Right ventricle myocardium inferior (tissue), 1 donor: ENCODE measurements at places on chromosomes 13 and 19.

DNA sequence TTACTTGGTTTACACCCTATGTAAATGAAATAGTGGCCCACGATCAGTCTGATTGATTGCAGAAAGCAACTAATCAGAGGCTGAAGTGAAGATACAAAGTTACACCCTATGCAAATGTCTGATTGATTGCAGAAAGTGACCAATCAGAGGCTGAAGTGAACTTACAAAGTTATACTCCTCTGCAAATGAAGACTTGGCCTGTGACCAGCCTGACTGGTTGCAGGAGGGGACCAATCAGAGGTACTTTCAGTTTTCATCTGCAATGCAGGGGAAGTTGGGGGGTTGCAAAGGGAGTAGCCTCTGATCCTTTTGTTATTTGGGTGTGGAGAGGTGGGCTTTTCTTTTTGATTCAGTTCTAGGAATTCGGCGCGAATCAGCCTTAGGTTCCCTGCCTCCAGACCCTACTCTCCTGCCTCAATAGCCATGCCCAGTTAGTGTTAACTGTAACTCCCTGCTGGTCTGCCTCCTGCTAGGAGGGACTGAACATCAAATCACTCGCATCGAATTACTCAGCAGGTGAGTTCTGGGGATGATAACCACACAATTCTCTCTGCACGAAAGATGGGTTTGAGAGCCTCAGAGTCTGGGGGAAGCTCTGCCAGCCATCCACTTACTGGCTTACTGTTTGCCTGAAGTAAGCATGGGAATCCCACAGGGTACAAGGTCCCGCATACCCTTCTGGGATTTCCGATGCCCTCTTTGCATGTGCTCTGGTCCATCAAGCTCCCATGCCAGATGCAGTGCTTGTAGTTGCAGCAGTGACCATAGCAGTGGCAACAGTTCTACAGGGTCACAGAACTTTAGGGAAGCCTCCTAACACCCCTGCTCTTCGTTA is 7.5 kb downstream of the ARL11 start:
- DNase-seq = no peak

DNA sequence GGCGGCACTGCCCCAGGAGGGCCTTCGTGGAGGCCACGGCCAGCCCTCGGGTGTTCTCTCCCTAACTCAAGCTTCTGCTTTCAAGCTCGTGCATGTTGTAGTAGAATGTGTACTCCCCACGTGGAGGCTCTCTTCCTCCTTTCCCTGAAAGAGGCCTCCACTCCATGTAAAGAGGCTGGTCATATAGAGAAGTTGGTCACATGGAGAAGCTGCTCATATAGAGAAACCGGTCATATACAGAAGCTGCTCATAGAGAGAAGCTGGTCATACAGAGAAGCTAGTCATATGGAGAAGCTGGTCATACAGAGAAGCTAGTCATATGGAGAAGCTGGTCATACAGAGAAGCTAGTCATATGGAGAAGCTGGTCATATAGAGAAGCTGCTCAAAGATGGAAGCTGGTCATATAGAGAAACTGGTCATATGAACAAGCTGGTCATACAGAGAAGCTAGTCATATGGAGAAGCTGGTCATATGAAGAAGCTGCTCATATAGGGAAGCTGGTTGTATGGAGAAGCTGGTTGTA is 152.5 kb downstream of the COL4A1 start:
- DNase-seq = no peak

- DNase-seq = peak; percentile 35
These were observed 1.3 kb downstream of the LSR start for GRCh38 chr19:35249848-35250711.

DNA sequence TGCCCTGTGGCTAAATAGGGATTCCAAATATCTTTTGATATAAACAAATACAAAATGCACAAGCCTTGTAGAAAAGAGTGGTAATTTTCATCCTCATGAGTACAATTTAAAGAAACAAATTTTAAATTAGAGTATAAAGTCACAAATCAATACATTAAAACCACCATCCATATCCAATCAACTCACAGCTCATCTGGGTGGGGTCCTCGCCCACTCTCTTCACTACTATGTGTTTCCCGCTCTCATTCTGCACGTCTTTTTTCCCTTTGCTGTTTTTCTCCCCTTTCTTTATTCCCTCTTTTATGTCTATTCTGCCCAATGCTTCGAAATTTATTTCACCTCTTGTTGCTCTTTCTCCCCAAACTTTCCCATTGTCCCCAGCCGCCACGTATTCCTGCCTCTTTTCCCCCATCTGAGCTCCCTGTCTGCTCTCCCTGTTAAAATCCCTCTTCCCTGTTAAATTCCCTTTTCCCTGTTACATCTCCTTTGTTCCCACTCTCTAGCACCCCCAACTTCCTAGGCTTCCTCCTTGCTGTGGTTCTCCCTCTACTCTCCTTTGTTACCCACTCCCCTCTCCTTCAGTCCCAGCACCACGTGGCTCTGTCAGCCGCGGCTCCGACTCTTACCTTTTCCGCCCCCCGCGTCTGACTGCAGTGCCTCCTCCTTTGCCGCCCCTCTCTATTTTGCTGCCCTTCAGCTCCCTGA is 1.3 kb downstream of the ZNF616 start:
- DNase-seq = no peak

GRCh38 chr13:51957377-51958216 is 53.7 kb downstream of the ATP7B start:
- no peak for DNase-seq

GRCh38 chr13:43694146-43694664 is 92.6 kb downstream of the ENOX1 start:
- no peak for DNase-seq

DNA sequence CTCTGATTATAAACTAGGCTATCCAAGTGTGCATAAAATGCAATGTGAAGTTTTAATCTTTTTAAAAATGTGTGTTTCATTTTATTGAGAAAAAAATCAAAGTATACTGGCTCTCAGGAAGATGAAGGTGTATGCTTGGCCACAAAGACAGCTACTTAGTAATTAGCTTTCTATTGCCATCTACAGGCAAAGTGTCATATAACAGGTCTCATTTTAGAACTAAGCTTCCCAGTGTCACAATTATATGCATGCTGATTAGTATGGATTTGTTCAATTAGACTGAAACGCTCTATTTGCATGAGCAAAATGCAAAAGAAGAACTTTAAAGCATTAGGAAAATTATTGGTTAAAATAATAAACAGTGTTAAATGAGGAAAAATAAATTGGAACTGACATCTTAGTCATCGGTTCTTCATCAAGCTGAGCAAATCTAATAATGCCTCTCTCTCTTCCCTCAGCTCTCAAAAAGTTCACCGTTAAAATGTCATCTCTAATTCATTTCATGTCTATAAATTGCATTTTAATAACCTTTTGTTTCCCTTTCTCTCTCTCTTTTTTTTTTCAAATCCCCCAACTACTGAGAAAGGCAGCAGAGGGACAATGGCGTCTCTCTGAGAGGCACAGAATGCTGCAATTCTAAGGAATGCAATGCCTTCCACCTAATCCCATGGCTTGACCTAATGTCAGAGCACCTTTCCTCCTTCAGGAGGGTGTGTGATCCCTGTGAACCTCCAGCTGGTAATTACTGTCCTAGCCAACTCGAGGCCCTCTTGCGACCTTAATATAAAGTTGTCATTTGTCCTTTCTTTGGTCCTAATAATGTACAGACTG is 313.1 kb upstream of the MAB21L1 start:
- no peak for DNase-seq

DNA sequence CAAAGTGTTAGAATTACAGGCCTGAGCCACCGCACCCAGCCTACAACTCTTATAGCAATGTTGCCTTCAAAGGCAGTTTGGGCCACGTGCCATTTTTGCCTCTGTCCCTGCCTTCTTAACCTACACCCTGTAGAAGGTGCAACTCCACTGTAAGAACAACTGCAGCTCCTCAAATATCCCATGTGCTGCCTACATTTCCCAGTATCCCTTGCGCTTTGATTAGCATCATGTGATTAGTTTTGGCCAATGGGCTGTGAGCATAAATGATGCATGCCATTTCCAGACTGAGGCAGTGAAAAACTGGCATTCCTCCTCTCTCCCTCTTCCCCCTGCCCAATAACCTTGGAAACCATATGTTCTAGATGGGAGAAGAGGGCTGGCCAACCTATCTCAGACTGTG is 75.2 kb upstream of the MRI1 start:
- DNase-seq = no peak

DNA sequence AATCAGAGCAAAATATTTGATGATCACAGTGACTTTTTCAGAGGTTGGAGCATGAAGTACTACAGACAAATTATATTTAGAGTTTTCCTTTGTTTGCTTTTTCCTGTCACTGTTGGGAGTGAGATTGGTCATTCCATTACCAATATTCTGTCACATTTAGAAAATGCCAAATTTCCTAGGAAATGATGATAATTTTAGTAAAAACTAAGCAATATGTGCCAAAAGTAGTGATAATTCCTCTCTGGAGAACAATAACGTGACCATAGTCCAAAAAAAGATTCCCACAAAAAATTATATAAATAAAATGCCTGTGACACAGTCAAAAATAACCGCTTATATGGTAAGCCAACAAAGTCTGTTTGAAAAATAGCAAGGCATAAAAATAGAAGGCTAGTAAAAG is 2719.4 kb downstream of the PCDH9 start:
- DNase-seq = no peak

DNA sequence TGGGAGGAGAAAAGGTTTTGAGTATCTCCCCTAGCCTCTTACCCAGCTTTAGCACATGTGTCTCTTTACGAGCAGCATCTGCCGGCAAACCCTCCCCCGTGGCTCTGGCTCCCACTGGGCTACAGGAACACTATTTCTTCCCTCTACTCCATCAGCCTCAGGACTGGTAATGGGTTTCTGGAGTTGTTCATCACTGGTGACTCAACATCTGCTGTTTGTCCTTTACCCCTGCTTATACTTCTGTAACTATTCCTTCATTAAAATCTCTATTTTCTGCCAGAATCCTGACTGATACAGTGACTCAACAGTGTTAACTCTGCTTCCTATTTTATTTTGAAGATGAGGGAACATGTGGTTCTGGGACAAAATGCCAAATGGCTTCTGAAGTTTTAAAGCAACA is 437.3 kb upstream of the HTR2A start:
- DNase-seq = no peak

DNA sequence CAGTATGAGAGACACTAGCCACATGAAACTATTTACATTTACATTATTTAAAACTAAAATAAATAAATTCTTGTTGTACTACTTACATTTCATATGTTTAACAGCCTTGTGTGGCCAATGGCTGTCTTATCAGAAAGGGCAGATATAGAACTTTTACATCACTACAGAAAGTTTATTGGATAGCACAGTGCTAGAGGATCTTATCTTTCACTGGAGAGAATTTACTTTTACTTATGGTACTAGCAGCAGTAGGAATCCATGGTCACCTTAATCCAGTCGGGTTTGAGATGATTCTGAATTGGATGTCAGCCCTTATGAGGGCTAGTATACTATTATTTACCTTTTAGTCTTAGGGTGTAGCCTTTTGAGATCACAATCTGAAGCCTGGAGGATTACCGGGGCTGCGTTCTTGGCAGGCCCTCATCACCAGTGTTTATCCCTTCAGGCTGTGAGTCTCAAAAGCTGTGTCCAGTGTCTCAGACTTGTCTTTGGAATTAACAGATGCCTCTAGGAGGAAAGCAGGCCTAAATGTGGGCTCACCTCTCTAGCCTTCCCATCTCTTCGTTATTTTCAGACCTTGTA is 21.7 kb downstream of the IFT88 start:
- no peak for DNase-seq

DNA sequence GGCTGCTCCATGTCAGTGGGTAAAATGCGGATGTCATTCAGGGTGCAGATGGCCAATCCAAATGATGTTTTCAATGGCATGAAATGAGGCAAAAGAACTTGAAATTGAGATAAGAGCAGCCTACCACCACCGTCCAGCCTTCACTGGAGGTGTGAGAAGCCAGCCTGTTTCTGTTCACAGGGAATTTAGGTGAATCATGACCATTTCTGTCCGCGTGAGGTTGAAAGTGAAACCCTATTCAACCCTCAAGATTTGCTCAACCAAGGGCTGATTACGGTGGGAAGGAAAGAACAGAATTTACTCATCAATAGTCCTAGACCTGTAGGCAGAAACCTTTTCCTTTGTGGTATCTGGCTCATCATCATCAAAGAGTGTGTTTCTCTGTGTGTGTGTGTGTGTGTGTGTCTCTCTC is 370.7 kb downstream of the COG6 start:
- DNase-seq = no peak

- DNase-seq = no peak
These were observed 44.4 kb downstream of the GPC6 start for GRCh38 chr13:93270769-93271742.

- no peak for DNase-seq
These were observed 1.1 kb upstream of the SWSAP1 start for GRCh38 chr19:11373166-11373884.

DNA sequence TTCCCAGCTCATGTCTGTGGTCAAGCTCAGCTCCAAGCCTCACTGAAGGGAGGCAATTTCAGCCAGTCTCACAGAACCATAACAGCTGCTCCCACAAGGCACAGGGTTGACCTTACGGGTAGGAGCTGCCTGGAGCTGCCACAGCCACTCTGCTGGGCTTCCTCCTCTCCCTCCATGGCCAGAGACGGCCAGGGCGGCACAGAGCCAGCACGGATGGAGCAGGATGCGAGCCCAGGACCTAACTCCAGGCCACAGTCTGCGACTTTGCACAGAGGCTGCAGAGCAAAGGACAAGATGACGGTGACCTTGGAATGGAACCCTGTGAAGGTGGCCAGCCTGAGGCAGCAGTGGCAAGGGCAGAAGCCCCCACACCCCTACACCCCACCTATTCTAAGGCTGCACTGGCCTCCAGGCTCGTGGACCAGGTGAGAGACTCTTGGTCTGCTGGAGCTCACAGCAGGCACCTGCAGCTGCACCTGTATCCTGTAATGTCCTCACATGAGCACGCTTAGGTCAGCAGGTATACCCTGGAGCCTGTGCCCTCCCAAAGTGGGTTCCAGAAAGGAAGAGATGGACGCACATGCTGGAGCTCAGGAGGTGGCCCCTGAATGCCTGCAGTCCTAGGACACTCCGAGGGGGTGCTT is 29.6 kb downstream of the ADPRHL1 start:
- peak; percentile 40 for DNase-seq

GRCh38 chr13:85527316-85527715 is 271.9 kb downstream of the SLITRK6 start:
- no peak for DNase-seq

DNA sequence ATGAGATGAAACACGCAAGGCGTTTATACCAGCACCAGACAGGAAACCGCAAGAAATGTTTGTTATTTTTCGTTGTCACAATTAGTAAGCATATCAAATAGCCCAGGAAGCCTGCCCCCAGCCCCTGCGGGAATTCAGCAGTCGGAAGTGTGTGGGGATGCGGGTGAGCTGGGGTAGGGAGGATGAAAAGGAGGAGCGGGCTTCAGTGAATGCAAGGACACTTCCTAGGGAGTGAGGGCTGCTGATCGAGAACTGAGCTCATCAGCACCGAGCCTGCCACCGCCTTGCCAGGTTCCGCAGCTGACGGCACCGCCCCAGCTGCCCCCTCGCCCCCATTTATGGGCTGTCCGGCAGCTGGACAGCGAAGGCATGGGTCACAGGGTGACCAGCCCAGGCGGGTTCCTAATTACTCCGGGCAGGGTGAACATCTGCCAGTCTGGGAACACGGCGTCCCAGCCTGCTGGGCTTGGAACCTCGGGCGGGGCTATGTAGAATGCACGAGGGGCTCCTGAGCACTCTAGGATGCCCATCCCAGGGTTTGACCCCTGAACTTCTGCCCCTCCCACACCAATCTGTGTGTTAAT is 1.6 kb upstream of the BEST2 start:
- DNase-seq = no peak

GRCh38 chr13:76016799-76017400 is 380.8 kb downstream of the LMO7 start:
- no peak for DNase-seq
